ENCODE measurements at places on chromosomes 4 and X. TPM values are rescaled to one million over a fixed set of nuclear protein-coding genes. Genes with fewer than 3 reads are reported as not detected.

Gene DCAF4L1
- 0.36 TPM for polyA plus RNA-seq

- DNase-seq, result no peak
- H3K4me1 ChIP-seq, result no peaks in the 10 kb centered on the region
- no peak overlapping the region for H3K4me3 ChIP-seq
- H3K36me3 ChIP-seq, result no peaks in the 10 kb centered on the region
- H3K27me3 ChIP-seq, result no peaks in the 10 kb centered on the region
These were observed 6.8 kb upstream of the CDKL2 start for GRCh38 chr4:75637176-75637575.

Gene BRS3
- not detected for polyA plus RNA-seq

GRCh38 chrX:119871245-119871598 lies 311 bp downstream of the RNF113A start:
- H3K4me1 ChIP-seq, result peaks cover 7% of the 10 kb centered on the region
- H3K27ac ChIP-seq, result peak overlapping the region; percentile 91
- H3K4me3 ChIP-seq, result peak overlapping the region; percentile 64
- DNase-seq, result no peak

GRCh38 chrX:23332101-23332887 lies 2.4 kb upstream of the PTCHD1 start:
- DNase-seq, result no peak
- H3K4me3 ChIP-seq, result no peak overlapping the region
- H3K4me1 ChIP-seq, result no peaks in the 10 kb centered on the region

Gene VEGFD
- not detected for polyA plus RNA-seq

Gene RASSF6
- polyA plus RNA-seq, result 0.95 TPM

Gene PAGE4
- polyA plus RNA-seq, result not detected

Gene CLNK
- polyA plus RNA-seq, result 0.75 TPM

DNA sequence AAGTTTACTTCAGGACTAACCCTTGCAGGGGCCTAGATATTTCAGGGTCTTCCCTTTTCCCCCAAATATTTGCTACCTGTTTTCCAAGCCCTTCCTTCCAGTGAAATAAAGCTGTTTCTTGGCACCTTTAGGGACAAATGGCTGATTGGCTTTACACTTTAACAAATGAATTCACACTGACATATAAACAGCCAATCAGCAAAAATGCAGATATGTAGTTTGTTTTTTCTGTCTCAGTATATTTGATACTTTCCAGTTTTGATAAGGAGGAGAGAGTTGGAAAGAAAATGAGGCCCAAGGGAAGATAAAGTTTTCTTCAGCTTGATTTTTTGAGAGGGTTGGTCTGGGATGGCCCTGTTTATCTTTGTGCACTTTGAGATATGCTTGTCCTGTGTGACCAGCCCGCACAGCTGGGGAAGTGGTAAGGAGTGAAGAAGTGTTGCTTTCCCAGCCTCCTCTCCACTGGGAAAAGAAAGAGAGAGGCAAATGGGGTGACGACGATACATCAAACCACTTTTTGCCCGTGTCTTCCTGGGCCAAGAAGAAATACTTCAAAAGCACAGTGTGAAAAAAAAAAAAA lies 67.5 kb downstream of the MGST2 start:
- H3K27me3 ChIP-seq, result peaks cover 14% of the 10 kb centered on the region
- DNase-seq, result no peak
- no peak overlapping the region for H3K4me3 ChIP-seq
- H3K4me1 ChIP-seq, result peaks cover 23% of the 10 kb centered on the region

GRCh38 chrX:47776292-47777006 lies 60.3 kb upstream of the ZNF81 start:
- no peak for DNase-seq
- H3K4me1 ChIP-seq, result no peaks in the 10 kb centered on the region
- H3K4me3 ChIP-seq, result no peak overlapping the region
- no peaks in the 10 kb centered on the region for H3K27me3 ChIP-seq
- H3K36me3 ChIP-seq, result no peaks in the 10 kb centered on the region
- no peak overlapping the region for H3K27ac ChIP-seq

- H3K36me3 ChIP-seq, result no peaks in the 10 kb centered on the region
- no peak overlapping the region for H3K4me3 ChIP-seq
- no peaks in the 10 kb centered on the region for H3K4me1 ChIP-seq
- no peaks in the 10 kb centered on the region for H3K27me3 ChIP-seq
- no peak overlapping the region for H3K27ac ChIP-seq
These were observed 580.0 kb downstream of the GALNTL6 start for GRCh38 chr4:172393220-172393619.

- H3K27ac ChIP-seq, result no peak overlapping the region
- H3K36me3 ChIP-seq, result peaks cover 17% of the 10 kb centered on the region
- no peaks in the 10 kb centered on the region for H3K27me3 ChIP-seq
- no peak overlapping the region for H3K4me3 ChIP-seq
- DNase-seq, result no peak
These were observed 227.8 kb downstream of the DCLK2 start for GRCh38 chr4:150305995-150306394.

GRCh38 chr4:6184169-6184568 lies 16.2 kb downstream of the JAKMIP1 start:
- no peak for DNase-seq
- H3K27me3 ChIP-seq, result no peaks in the 10 kb centered on the region
- H3K4me3 ChIP-seq, result no peak overlapping the region
- no peak overlapping the region for H3K27ac ChIP-seq
- no peaks in the 10 kb centered on the region for H3K36me3 ChIP-seq
- H3K4me1 ChIP-seq, result no peaks in the 10 kb centered on the region

DNA sequence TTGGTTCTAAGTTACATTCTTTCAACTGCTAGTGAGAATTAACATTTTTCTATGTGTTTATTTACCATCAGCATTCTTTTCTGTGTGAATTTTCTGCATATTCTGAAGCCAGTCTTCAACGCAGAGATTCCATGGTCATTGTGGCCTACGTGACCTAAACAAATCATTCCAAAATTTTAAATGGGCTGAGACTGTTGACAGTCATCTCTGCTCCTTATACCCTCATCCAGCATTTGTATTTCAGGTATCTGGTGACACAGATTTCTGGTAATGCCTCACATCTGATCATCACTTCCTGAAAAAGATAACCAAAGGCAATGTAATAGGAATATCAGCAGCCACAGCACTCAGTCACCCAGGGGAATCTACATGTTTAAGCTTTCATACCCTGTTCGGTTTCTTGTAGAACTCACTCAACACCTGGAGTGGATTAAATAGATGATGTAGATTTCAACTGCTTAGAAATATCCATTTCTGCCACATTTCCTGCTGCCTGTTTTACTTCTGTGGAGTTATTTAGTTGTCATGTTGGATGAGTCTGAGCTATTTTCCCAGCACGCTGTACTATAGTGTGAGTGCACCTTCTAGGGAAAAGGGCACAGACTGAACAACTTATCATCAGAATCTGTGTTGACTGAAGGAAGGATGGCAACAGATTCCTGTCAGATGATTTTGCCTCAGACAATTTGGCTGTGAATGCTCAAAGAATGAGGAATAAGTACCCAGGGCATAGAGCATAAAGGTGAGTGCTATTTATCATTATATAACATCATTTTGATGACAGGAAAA lies 73.0 kb upstream of the HPGD start:
- peaks cover 4% of the 10 kb centered on the region for H3K4me1 ChIP-seq
- DNase-seq, result no peak
- no peak overlapping the region for H3K4me3 ChIP-seq
- H3K36me3 ChIP-seq, result no peaks in the 10 kb centered on the region

Gene SLC10A4
- polyA plus RNA-seq, result 0.07 TPM

- no peaks in the 10 kb centered on the region for H3K4me1 ChIP-seq
- no peak overlapping the region for H3K27ac ChIP-seq
- H3K36me3 ChIP-seq, result no peaks in the 10 kb centered on the region
- DNase-seq, result no peak
- H3K4me3 ChIP-seq, result no peak overlapping the region
- no peaks in the 10 kb centered on the region for H3K27me3 ChIP-seq
These were observed 167.9 kb upstream of the GLRA2 start for GRCh38 chrX:14361435-14361834.

Gene GPR119
- not detected for polyA plus RNA-seq

Gene CDS1
- polyA plus RNA-seq, result 0.04 TPM

Gene PF4V1
- polyA plus RNA-seq, result 2.0 TPM

DNA sequence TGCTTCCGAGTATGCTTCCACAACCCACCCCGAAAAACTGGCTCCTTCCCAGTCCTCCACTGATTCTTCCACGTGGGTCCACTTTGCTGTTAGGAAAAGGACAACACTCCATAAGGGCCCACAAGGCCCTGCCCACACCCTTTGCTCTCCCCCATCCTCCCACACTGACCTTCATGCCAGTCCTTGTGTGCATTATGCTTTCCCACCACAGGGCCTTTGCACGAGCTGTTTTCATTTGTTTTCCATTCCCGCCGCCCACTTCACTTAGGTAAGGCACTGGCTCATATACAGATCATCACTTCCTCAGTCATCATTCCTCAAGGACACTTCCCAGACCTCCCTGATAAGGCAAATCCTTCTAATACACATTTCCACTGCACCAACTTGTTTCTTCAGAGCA lies 16.8 kb upstream of the SEL1L3 start:
- no peak for DNase-seq

Gene RTL5
- 1.1 TPM for polyA plus RNA-seq

Gene RPGR
- polyA plus RNA-seq, result 7.3 TPM

DNA sequence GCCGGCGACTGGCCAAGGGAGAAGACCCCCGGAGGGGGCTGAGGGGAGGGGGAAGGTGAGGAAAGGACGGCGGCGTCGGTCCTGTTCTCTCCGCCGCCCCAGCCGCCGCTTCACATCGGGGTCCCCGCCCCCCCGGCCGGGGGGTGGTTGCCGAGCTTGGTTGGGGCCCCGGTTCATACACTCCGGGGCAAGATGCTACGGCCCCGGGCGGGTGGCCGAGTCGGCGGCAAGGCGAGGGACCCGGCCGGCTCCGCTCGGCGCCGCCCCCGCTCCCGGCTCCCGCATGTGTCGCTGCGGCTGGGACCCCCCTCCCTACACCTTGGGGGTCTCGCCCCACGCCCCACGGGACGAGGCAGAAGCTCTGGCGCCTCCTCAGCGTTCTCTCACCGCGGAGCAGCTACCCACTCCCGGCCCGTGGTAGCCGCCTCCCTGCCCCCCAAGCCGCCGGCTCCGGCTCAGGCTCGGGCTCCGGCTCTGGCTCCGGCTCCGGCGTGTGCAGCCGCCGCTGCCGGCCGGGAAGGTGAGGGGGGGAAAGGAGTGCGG lies 461 bp downstream of the FBXW7 start:
- peak overlapping the region; percentile 68 for H3K27ac ChIP-seq
- H3K4me1 ChIP-seq, result peaks cover 30% of the 10 kb centered on the region
- peak overlapping the region; percentile 76 for H3K4me3 ChIP-seq
- no peaks in the 10 kb centered on the region for H3K27me3 ChIP-seq
- H3K36me3 ChIP-seq, result no peaks in the 10 kb centered on the region

Gene CT83
- not detected for polyA plus RNA-seq

- no peak overlapping the region for H3K4me3 ChIP-seq
- no peak overlapping the region for H3K27ac ChIP-seq
- no peaks in the 10 kb centered on the region for H3K4me1 ChIP-seq
- H3K36me3 ChIP-seq, result no peaks in the 10 kb centered on the region
- no peaks in the 10 kb centered on the region for H3K27me3 ChIP-seq
- no peak for DNase-seq
These were observed 39.2 kb upstream of the USP9X start for GRCh38 chrX:41045960-41046567.

Gene BMX
- polyA plus RNA-seq, result not detected

Gene SHROOM2
- not detected for polyA plus RNA-seq

DNA sequence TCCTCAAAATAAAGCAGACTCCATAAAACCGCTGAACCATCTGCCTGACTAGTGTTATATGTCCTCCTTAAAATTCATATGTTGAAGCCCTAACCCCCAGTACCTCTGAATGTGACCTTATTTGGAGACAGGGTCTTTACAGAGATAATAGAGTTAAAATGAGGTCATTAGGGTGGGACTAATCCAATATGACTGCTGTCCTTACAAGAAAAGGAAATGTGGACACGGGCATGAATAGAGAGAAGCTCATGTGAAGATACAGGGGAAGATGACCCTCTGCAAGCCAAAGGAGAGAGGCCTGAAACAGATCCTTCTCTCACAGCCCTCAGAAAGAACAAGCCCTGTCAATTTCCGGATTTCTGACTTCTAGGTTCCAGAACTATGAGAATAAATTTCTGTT lies 82.0 kb upstream of the KLHL13 start:
- no peaks in the 10 kb centered on the region for H3K36me3 ChIP-seq
- no peaks in the 10 kb centered on the region for H3K27me3 ChIP-seq
- no peak overlapping the region for H3K4me3 ChIP-seq
- DNase-seq, result no peak
- no peak overlapping the region for H3K27ac ChIP-seq

Gene SAGE1
- 0.18 TPM for polyA plus RNA-seq

Gene MSL3
- polyA plus RNA-seq, result 111 TPM

Gene TMSB15A
- polyA plus RNA-seq, result not detected

- H3K36me3 ChIP-seq, result no peaks in the 10 kb centered on the region
- no peak overlapping the region for H3K27ac ChIP-seq
- no peaks in the 10 kb centered on the region for H3K4me1 ChIP-seq
- no peaks in the 10 kb centered on the region for H3K27me3 ChIP-seq
These were observed 2651.6 kb downstream of the ARAP2 start for GRCh38 chr4:33592701-33593100.

Gene CSN1S1
- not detected for polyA plus RNA-seq

DNA sequence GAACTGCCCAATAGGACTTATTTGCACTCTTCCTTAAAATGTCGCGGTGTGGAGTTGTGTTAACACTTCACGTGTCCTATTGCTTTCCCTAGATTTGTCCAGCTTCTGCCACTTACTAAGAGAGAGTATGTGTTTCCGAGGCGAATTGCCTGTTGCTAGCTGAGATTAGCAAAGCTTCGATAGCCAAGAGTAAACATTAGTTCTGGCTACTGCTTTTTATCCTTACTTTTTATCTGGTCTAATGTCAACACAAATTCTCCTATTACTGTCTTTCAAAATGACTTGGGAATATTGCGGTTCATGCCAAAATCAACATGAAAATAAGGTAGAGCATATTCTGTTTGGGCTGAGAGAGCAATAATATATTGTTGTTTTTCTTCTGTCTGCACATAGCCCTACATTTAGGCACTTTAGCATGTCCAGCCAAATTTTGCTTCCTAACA lies 90.4 kb upstream of the VEGFC start:
- H3K4me3 ChIP-seq, result no peak overlapping the region
- no peak overlapping the region for H3K27ac ChIP-seq
- H3K4me1 ChIP-seq, result no peaks in the 10 kb centered on the region
- DNase-seq, result no peak
- no peaks in the 10 kb centered on the region for H3K27me3 ChIP-seq

DNA sequence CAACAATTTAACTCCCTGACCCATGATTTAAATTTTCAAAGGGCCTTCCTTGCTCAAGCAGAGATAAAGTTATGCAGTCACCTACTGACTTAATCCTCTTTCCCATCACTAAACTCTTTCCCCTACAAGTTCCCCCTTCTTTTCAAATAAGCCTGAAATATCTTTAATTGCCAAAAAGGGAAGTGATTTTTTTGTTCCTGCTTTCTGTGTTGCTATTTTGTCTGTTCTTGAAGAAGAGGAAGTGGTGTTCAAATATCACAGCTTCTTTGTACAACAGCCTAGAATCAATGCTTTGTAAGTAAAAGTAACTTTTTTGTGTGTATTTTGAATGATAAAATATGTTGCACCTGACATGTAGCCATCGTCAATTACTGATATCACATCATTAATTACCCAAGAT lies 595.9 kb downstream of the CENPC start:
- peak; percentile 47 for DNase-seq
- H3K4me1 ChIP-seq, result peaks cover 13% of the 10 kb centered on the region
- no peak overlapping the region for H3K27ac ChIP-seq
- H3K4me3 ChIP-seq, result no peak overlapping the region
- no peaks in the 10 kb centered on the region for H3K27me3 ChIP-seq
- no peaks in the 10 kb centered on the region for H3K36me3 ChIP-seq

All from B cell (primary cell).